Stimulated activated CD8-positive, alpha-beta memory T cell treated with anti-CD3 and anti-CD28 coated beads, Interleukin-4, amount 100 ng/mL, for 1 hour (primary cell): ENCODE measurements at places on chromosomes 4 and X.

DNA sequence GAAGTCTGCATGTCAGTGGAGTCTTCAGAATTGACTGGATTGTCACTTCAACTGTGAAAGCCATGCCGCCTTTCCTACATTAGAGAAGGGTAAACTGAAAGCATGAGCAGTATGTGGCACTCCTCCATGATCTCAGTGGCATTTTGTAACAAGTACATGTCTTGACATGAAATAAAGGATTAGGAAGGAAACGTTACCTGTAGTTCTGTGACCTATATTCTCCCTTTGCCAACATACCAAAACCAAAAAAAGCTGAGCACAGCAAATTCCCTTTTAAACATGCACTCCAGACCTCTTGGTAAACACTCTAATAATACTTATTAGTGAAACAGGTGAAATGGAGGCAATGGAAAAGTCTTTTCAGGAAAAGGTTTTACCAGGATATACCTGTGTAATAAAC is 344.2 kb downstream of the GRIA2 start:
- no peak for DNase-seq

GRCh38 chr4:2803624-2804448 is 11.0 kb downstream of the SH3BP2 start:
- no peak for DNase-seq

DNA sequence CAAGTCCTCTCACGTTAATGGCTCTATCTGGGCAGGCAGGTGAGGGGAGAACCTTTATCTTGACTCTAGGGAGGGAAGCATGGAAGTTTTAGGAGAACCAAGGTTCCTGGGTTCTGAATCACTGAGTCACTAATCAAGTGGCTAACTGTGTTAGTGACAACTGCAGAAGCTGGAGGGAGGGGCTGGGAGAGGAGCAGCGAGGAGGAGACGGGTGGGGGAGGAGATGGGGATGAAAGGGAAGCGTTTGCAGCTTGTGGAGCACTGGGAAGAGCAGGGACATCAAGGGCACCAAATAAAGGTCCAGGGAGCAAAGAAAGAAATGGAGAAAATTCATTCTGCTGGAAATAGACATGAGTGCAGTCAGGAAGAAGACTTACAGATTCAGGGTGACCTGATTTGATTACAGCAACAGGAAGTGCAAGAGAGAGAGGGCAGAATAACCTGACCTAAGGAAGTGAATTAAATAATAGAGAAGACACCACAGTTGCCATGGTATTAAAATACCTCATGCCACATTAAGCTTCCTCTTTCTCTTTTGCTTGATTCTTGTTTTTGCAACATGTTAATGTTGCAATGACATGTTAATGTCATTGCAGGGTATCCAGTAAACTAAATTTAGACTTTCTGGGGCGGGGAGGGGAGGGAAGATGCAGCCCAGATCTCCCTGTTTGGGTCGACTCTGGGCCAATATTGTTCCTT is 4.5 kb upstream of the SETD7 start:
- DNase-seq: no peak

DNA sequence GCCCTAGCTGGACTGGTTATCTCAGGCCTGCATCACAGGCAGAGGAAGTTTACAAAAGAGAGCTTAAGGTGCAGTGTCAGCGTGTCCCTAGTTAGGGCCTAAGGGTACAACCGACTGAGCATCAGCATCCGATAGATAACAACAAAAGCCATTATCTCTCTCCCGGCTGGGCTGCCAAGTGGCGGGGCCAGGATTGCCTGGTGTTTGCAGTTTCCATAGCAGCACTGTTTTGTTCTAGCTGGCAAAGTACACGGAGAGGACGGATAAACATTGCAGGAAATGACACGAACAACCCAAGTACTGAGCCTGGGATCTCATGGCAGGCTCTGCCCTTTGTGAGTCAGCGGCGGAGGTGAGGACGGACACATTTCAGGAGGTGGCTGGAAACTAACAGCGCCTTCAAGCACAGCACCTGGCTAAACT is 104.7 kb upstream of the NOCT start:
- no peak for DNase-seq

GRCh38 chrX:128436397-128437103 is 384.3 kb upstream of the ACTRT1 start:
- no peak for DNase-seq

DNA sequence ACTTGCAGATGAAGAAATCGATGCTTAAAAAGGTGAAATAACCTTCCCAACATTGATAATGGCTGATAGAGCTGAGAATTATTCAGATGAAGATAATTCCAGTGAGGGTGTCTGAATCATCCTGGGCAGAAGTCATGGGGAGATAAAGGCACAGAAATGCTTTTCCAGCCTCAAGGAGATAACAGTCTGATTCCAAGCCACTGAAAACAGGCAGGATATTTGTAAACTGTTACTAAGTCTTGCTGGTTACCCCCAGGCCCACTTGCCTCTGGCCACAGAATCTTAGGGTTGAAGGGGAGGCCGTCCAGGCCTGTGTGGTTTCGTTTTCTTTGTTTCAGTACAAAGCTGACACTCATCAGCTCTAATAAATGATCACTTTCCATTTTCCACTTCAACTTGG is 158.5 kb downstream of the SH3KBP1 start:
- no peak for DNase-seq

DNA sequence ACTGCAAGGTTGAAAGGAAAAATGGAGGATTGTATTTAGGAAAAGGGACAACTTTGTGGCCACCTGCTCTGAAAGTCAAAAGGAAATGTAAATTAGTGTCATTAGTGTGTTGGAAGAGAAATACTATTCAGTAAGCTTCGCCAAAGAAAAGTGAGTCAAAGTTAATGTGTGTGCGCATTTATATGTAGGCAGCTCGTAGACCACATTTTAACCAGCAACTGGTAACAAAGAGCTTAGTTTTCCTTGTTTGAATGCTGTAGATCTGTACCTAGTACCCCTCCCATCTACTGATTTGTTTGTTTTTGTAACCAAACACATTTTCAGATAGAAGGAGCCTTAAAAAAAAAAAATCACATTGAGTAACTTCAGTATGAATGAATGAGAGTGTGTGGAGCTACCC is 69.3 kb downstream of the GPAT3 start:
- no peak for DNase-seq

DNA sequence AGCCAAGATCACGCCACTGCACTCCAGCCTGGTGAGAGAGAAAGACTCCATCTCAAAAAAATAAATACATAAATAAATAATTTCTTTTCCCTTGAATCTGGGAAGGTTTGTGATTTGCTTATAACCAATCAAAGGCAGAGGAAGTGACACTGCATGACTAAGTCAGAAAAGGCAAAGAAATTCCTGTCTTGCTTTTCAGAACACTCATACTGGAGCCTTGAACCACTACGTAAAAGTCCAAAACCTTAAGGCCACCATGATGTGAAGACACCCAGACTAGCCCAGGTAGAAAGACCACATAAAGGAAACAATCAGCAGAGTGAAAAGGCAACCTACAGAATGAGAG is 36.6 kb downstream of the TMEM156 start:
- DNase-seq: no peak

- no peak for DNase-seq
These were observed 69.7 kb downstream of the ZFYVE28 start for GRCh38 chr4:2348786-2349185.
